GM12891 (cell line): ENCODE measurements at places on chromosomes 3 and 15.

GRCh38 chr15:48040166-48040817 lies 80.5 kb upstream of the SLC24A5 start:
- DNase-seq, result no peak

DNA sequence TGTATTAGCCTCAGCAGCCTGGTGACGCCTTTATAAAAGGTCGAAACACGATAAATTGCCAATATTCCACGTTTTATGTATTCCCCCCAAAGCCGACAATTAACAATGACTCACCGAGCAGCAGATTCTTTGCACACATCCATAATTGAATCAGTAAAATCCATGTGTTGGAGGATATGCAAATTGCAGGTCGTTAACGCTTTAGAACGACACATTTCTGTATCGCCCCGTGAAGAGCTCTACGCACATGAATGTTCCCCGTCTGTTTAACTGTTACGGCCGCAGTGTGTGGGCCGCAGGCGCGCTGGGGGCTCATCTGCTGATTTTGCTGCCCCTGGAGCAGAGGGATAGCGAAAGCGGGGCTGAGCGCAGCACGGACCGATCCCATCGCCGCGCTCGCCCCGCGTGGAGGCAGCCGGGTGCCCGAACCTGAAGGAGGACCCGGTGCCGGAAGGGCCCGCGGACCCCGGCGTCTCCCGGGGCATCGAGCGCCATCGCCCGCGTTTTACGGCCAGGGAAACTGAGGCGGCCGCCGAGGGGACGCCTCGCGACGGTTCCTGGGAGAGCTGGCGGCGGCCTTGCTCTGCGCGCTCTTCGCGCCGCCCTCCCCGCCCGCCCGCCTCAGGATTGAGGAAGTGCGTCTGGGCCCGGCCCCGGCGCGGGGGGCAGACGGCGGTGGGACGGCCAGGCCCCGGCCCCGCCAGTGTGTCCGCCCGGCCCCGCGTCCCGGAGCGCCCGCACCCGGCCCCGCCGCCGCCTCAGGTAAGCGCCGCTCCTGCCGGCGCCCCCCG lies at the start of gene LRRK1:
LRRK1 (plus strand) TSS at position 668 of the 791 bp plus-strand sequence. CDS start 5,276 bp downstream, outside the sequence.
- DNase-seq, result no peak

- DNase-seq, result no peak
Measured at GRCh38 chr15:97736748-97737147, 223.8 kb upstream of the ARRDC4 start.

DNA sequence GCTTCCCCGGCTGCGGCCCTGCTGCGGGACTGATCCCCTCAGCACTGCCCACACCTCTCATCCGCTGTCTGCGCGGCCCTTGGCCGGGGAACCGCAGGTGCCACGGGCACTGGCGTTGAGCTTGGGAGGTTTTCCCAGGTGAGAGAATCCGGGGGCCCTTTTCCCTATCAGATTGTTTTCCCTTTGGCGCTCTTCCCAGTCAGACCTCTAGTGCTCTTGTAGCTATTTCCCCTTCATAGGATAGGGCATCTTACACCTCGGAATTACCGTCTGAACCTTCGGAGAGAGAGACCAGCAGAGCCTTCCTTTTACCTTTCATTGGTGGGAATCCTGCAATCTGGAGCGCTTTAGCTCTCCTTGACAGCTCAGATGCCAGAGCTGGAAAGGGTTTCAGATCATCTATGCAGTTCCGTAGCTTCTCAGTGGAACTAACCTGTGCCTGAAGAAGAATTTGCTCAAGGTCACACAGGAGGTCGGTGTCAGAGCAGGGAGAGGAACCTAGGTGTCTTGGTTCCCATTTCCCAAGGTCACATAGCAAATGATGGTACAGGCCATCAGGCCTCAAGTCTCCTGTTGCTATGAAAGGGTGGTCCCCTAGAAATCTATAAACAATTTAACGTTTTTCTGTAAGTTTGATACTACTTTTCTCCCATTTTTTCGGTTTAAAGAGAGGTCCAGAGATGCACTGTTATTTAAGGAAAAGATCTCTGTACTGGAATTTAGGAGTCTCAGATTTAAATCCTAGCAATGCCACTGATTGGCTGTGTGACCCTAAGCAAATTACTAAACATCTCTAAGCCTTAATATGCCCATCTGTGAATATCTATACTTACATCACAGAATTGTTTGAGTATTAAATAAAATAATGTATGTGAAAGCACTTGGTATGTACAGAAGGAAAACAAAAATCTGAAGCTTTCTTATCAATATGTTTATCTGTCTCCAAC lies 916 bp downstream of the IDH3A start:
- DNase-seq, result no peak

- DNase-seq, result no peak
Measured at GRCh38 chr3:123584284-123584987, 417 bp downstream of the HACD2 start.

DNA sequence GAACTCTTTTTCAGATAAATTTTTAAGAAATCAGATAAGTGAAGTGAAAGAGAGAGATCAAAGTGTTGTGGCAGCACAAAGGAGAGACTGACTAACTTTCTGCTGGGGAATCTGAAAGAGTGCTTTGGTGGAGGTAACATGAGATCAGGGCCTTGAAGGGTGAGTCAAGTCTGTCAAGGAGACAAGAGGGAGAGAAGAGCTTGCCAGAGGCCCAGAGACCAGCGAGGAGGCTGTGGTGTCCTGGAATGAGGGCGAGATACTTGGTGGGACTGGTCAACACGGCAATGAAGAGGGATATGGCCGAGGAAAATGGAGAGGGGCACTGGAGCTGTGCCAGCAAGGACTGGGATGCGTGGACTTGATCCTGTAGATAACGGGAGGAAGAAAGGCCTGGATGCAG lies 4.6 kb downstream of the TADA3 start:
- DNase-seq, result no peak

GRCh38 chr15:53401503-53401902 lies 358.0 kb downstream of the WDR72 start:
- DNase-seq, result no peak

DNA sequence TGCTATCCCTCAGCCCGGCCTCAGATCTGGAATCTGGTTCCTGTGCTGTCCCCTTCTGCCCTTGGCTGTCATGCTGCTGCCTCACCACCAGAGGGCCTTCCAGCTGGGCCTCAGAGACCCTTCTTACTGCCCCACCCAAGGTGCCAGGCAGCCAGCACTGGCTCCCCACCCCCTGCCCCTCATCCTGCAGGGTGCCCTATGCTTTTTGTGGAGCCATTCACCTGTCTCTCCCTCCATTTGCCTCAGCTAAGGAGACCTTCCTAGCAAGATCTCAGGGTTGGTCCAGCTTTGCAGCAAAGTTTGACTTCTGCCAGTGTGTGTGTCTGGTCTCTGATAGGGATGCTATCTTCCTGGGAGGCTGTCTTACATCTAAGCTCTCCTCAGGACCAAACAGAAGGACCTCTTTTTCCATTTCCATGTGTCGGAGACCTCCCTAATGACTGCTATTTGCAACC lies 1.9 kb upstream of the VWA5B2 start:
- DNase-seq, result peak; percentile 68

- no peak for DNase-seq
Measured at GRCh38 chr3:105613120-105613519, 246.4 kb downstream of the ALCAM start.

GRCh38 chr3:186997061-186997460 lies 66.7 kb downstream of the ST6GAL1 start:
- DNase-seq, result no peak
